ENCODE measurements at places on chromosomes 5 and 9.
A peak's percentile ranks its signal among the peaks of the same experiment; 100 is the strongest.

GRCh38 chr5:100900142-100900795 lies 2.8 kb downstream of the ST8SIA4 start:
- no peak for DNase-seq

DNA sequence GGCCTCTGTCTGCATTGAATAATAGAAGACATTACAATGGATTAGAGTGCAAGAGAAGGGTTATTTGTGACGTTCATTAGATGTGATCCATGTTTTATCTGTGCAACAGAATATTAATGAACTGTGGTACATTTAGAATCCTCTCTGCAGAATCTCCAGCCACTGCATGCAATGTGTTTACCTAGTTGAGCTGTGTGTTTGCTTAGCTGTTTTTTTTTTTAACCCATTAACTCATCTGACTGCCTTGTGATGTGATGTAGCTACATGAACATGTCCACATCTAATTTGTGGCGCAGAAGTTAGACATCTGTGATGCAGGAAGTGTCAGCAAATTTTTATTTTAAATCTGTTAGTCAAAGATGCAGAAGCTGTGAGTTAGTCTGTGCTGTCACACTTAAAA lies 236.9 kb downstream of the CD180 start:
- DNase-seq: no peak

DNA sequence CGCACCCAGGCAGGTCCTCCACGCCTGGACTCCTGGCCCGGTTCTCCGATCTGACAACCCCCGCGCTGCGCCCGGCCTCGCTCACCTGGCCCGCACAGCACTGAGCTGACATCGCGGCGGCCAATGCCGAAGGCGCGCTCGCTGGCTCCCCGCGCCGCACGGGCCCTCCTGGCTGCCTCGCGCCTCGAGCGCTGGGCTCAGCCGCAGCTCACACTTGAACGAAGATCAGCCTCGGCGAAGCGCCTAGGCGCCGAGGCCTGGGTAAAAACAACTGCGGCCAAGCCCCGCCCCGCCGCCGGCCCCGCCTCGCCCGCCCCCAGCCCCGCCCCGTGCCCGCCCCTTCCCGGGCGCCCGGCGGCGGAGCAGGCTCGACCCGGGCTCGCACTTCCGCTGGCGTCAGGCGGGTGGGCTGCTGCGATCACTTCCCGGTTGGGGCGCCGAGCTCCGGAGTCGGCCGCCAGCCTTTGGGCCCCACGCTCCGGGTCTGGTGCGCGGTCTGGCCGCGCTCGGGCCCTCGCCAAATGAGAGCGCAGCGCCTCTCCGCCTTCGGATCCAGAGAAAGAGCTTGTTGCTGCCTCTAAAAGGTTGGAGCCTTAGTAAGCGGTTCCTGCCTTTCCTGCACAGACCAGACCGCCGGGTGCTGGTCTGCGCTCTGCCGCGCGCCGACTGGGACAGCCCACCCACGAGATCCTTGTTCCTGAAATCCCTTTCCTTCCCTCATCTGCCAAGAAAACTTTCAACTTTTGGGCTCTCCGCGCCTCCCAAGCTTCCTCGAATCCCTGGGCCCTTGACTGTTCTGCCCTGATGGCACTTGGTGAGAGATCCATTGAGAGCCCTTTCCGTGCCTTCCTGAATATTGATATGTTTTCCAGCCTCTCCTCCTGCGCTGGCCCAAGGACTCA lies at the start of gene SERINC5:
SERINC5 (minus strand) TSS at position 238 of the 902 bp plus-strand sequence; CDS start at position 112, 126 bp downstream.
- peak; percentile 81 for DNase-seq

DNA sequence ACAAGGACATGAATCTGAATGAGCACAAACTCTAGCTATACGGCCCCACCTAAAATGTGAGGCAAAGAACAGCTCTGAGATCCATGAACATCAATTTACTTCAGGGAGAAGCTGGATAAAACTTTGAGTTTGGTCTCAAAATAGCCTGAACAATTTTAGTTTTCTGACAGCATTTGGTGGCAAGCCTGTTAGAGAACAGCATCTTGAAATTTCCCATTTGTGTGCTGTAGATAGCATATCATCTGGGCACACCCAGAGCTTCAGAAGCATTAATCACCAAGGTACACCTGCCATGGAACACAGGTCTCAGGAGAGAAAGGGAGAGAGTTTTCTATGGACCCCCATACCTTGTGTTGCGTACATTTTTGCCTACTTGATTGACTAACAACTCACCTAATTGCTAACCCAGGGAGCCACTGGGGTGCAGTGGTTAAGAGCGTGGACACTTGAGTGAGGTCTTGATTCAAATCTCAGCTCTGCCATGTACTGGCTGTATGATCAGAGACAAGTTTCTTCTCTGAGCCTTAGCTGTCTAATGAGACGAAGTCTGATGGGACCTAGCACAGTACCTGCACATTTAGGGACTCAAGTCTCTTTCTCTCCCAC lies 264.9 kb downstream of the PIK3R1 start:
- no peak for DNase-seq

- no peak for DNase-seq
Measured at GRCh38 chr5:65506961-65507360, 25.2 kb upstream of the ADAMTS6 start.

- no peak for DNase-seq
Measured at GRCh38 chr9:14212077-14212476, 101.9 kb downstream of the NFIB start.

DNA sequence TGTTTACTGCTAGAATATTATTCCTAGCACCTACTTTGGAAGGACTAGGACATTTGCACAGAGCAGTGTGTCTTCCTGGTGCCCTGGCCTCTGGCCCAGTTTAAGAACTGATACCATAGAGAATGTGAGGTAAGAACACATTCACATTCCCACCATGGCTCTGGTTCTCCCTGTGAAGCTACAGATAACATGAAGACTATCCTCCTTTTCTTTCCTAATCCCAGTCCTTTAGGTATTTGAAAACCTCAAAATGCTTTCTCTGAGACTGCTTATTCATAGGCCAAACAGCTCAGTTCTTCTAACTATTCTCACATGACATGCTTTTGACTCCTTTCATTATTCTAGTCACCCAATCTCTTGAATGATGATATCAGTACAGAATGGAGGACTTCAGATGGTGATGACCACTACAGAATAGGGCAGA lies 11.9 kb downstream of the FAM219A start:
- no peak for DNase-seq

GRCh38 chr9:32866273-32866672 lies 82.9 kb downstream of the TMEM215 start:
- DNase-seq: no peak

- no peak for DNase-seq
Measured at GRCh38 chr5:36919238-36919637, 42.7 kb downstream of the NIPBL start.

- no peak for DNase-seq
Measured at GRCh38 chr5:68627001-68627400, 411.4 kb downstream of the PIK3R1 start.

DNA sequence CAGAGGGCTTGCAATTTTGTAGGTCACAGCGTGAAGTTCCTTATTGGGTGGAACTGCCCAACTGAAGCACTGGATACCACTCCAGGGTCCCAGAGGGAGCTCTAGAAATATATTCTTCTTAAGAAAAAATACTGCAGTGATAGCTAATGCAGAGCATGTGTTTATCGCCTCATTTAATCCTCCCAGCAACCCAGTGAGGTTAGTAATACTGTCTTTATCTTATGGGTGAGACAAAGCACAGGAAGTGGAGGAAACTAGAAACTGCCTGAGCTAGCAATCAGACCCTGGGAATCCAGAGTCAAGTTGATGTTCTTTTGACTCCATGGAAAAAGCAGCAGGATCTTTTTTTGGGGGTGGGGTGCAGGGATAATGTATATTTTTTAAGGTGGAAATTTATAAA lies 153.3 kb downstream of the PJA2 start:
- DNase-seq: no peak

DNA sequence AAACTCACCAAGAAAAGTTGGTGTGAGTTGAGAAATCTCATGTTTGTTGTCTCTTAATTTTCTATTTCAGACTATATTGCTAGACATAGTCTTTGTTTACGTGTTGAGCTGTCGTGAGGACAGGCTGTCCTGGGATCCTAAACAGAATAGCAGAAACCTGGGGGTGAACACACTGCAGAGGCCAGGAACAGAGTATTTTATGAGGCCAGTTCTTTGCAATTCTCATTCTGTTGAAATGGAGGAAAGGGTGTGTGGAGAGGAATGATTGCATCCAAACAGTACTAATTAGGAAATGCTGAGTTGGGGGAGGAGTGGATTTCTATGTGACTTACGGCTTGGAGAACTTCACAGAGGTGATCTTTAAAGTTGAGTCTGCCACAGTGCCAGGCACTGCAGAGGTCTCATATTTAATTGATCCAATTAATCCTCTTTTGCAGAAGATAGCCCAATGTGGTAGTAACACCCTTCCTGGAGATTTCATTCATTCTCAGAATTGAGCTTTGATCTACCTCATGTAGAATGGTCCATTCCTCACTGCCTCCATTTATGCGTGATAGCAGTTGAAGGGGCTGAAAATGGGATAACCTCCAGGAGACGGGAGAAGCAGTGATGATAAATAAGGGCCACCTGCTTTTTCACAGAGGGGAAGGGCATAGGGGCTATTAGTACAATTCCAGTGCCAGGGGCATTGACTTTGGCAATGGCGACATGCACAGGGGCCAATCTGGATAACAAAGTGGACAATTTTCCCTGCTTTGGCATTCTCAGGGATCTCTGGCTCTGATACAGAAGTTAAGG lies 84.7 kb upstream of the TNFAIP8 start:
- DNase-seq: no peak

GRCh38 chr9:135165756-135166519 lies 78.5 kb downstream of the OLFM1 start:
- DNase-seq: no peak

DNA sequence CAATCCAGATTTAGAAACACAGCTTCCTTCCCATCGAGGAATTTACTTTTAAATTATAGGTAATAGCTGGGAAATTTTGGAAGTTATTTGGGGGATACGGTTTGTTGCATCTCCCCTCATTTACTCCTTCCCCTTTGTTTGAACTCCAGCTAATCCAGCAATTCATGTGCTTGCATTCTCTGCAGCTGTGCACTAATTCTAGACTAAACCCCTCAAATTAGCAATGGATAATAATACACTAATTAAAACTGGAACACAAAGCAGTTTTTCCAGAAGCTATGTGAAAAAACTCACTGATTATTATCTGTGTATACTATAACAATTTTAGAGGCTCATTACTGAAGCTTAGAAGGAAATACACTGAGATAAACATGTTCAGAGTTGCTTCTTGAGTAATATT lies 751.2 kb upstream of the ZNF608 start:
- DNase-seq: no peak

DNA sequence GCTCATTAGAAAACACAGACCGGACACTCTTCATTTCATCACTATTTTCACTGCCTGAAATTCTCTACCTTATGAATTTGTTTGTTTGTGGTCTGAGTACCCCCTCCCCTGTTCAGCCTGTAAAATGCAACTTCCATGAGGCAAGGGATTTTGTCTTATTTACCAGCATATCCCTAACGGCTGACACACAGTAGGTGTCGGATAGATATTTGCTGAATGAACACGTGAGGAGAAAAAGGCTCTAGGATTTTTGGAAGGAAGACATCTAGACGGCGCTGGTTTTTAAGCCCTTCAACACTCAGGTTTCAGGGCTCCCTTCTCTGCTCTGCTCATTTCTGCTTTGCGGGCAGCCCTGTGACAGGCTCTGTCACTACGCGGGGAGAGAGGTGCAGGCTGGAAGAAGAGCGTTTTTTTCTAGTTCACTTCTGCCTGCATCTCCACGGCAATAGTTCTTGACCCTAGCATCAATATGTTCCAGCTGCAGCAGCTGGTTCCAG lies 41.0 kb downstream of the KCNMB1 start:
- no peak for DNase-seq

DNA sequence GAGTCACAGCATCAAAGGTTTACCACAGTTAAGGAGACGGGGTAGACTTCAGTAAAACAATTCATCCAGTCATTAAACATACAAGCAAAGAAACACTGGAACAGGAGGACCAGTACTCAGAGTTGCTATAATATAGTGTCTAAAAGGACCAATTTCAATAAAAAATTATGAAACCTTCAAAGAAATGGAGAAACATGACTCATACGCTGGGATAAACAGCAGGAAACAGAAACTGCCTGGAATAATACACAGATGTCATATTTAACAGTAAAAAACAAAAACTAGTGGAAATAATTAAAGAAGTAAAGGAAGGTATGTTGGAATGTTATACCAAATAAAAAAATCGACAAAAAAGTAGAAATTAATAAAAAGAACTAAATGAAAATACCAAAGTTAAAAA lies 1075.9 kb downstream of the NR2F1-AS1 start:
- no peak for DNase-seq

DNA sequence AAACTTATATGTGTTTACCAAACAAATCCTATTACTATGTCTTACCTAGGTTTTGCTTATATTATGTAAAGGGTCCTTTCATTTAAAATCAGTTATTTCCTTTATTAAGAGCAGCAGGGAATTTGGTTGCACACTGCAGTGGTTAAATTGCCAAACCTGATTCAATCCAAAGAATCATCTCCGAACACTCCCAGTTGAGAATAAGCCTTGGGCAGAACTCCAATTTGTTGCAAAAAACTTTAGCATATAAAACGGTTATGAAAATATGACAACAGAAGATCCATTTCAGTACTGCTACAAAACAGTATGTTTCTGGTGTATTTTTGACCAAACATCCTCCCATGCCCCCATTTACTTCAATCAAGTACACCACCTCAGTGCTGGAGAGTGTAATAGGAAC lies 587.0 kb upstream of the GRAMD2B start:
- DNase-seq: no peak

DNA sequence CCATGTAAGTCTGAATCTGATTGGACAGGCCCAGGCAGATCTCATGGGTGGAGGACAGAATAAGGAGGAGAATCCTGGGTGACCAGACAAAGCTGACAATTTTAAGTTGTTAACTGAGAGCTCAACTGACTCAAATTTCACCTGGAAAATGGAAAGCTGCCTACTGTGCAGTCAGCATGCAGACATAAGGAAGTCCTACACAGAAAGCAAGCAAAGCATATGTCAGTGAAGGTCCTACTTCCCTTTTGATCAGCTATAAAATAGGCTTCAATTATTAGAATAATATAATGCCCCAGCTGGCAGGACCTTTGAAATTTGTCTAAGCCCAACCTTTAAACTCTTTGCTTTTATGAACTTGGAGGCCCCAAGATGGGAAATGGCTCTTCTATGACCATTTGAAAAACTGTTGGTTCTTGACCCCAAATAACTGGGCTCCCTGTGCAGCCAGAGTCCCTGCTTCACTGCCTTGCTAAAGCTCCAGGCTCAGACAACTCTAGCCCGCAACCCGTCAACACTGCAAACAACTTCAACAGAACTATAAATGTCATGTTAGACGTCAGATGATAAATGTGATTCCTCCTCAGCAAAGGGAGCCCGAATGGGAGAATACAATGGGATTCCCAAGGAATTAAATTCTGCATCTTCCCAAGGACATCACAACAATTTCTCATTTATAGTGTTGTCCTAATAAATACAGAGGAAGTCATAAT lies 118.9 kb upstream of the ADRA1B start:
- no peak for DNase-seq
